Peyer's patch (tissue), 4 donors: ENCODE measurements at places on chromosomes 11 and 22.

DNA sequence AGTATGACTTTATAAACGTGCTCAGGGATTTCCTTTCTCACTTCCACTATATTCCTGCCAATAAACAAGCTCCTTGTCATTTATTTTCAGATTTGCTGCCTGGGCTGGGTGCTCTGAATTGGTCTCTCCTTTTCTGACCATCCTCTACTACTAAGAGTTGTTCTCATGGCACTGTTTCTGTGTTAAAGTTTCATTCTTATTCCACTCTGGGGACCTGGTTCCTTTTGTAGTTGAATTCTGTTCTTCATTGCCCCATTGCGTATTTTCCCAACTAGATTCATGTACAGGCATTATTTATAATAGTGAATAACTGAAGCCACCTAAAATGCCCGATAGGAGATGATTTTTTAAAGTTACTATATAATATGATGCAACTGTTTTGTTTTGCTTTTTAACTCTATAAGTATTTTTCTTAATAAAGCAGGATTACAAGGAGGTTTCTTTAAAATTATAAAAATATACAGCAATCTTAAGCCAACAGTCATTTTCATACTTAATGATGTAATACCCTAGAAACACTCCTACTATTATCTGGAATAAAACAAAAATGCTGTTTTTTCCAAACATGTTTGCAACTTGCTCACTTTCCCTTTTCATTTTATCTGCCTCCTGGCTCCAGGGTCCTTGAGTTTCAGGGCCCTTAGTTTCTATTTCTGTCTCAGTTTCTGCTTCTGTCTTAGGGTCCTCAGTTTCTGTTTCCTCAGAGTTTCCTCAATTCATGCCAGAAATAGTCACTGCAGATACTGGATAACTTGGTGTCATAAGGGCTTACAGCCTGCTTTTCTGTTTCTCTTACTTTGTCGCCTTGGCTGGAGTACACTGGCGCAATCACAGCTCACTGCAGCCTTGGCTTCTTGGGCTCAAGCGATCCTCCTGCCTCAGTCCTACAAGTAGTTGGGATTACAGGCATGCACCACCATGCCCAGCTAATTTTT, 9.8 kb upstream of the FUT4 start:
- DNase-seq: no peak

DNA sequence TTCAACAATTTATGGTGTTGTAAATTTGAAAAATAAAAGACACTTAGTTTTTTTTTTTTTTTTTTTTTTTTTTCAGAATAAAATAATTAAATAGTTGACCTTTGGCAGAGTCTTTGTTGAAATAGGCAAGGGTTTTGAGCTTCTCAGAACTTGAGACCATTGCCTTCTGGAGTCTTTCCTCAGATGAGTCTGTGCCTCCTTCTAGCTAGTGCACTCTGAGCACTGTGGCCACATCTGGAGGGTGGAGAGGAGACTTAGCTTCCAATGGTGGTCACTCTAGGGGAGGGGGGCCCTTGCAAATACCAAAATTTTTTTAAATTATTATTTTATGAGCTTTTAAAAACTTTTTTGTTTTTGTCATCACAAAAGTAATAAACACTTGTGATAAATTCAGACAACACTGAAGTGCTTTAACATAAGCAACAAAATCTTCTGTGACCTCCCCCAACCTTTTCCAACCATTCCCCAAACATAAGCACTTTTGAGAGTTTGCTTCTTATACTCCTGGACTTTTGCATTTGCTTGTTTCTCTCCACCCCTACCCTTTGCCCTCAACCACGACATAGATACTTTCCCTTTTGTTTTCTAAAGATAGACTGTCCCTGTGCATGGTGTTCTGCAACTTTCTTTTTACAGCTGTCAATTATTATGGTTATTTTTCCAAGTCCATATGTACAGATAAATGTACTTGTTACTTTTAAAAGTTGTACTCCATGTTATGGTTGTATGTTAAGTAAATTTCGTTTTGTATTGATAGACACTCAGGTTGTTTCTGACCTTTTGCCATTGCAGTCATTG, 41.1 kb downstream of the BMAL1 start:
- DNase-seq: peak; percentile 47

DNA sequence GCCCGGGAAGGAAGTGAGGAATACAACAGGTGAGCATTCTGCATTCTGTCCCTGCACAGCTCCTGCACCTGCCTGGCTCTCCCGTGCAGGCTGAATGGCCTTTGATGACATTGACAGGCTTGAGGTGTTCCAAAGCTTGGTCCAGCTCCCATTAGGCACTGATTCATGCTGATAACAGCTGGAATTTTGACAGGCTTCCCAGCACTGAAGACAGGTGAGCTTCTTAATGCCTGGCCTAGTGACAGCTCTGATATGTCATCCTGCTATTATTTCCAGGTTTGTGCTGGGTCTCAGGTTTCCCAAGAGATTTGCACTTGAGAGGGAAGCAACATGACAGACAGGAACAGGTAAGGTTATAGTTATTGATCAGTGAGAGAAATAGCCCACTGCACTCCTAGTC, 58.0 kb upstream of the MTNR1B start:
- DNase-seq: no peak

DNA sequence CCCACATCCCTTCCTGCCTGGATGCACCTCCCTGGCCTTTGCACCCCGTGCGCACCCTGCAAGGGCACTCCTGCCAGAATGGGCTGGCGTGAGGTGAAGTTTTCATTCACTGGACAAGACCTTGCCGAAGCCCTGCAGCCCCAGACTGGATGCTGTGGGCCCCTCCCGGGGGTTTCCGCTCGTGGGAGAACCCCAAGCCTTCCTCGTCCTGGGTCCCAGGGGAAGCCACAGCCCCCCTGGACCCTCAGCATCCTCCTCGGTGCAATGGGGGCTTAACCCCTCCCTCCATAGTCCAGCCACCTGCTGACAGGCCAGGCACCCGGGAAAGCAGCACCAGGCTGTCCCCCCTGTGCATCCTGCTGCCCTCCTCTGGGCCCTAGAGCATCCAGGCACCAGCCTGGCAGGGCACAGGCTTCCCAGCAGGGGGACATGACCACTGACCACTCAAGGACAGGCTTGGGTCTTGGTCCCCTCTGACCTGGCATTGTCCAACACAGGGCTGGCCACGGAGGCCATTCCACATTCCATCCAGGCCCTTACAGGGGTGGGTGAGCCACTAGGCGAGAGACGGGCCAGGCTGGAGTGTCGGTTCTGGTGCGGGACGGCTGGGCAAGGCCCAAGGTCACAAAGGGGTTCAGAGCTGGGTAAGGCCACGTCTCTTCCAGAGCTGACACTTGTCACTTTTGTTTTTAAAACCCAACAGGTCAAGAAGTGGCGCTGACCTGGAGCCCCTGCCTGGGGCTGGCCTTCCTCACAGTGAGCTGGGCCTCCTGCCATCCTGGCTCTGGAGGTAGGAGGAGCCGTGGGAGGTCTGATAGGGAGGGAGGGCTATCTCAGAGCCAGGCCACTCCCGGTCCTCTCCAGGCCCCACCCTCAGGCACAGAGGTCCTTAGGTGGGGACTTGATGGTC, 41.5 kb upstream of the PPARA start:
- DNase-seq: no peak

DNA sequence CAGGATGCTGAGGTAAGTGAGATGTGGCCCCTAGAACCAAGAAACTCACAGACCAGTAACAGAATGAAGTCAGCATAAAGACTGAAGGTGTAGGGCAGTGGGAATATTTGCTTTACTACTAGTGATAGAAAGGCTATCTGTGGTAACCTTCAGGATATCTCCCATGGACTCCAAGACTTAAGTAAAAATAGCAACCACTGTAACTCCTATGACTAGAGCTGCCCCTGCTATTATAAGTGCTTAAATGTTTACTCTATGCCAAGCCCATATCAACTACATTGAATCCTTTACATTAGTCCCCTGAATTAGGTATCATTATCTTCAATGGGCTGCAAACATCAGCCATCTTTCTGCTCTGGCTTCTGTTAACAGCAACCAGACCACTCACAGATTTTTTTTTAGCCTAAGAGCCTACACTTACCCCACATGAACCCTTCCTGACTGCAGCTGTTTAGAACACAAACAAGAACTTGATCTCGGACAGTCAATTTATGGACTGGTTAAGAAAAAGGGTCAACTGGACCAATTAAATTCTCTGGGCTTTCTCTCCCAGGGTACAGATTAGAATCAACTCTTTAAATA, 335.1 kb upstream of the API5 start:
- DNase-seq: no peak

DNA sequence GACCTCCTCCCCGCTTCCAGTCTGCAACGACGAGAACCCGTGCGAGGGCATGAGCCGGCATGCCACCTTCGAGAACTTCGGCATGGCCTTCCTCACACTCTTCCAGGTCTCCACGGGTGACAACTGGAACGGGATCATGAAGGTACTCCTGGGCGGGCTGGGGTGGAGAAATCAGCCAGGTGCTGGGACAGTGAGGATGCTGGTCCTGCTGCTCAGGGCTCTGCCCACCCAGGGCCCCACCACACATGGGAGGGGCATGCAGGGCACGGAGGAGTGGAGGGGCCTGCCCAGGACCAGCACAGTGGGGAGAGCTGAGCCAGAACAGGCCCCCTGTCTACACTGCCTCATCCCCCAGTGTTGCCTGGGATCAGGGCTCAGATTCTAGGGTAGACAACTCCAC, 107.4 kb downstream of the CACNA1I start:
- no peak for DNase-seq

DNA sequence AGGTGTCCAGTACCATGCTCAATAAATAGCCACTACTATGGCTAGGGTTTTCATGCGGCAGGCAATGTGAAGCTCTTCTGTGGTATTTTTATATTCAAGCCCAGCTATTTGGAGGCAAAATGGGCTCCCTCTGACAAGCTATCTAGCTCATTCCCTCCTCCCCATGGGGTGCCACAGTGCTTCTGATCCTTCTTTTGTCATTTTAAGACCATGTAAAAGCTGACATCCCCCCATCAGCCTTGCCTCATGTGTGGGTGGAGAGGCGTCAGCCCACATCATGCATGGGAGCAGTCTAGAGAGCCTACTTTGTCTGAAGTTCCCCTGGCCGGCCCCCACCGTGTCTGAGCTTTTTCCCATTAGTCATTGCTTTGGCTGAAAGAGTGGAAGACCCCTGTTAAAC, 59.8 kb downstream of the NAV2 start:
- no peak for DNase-seq

DNA sequence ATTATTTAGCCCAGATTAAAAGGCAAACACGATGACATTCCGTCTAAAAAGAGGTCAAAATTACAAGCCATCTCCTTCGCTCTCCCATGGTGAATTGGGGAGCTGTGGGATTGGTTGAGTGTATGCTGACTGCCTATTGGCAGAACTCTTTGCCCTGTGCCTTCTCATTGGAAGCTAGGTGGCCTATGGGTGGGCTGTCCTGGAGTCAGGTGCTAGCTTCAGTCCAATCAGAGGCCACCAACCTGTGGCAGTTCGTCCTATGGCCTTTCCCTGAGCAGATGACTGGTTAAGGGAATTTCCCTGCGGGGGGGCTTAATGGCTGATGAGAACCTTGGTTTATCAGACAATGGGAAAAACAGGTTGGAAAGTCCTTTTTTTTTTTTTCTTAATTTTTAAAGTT, 3.2 kb upstream of the MTMR3 start:
- no peak for DNase-seq

DNA sequence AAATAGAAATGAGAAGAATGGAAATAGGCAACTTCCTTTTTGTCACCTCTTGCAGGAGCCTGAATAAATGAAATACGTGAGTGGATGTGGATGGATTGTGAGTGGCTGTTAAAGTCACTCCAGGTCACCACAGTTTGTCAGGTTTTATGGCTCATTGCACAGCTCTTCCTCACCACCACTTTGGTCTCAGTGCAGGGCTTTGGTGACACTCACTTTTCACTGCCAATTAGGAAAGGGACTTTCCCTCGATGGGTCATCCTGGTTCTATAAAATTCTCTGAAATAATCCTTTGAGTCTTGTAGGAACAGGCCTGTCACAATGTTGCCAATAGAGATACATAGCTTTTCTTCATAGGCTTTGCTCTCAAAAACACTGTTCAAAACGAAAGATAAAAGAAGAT, 172.4 kb upstream of the C11orf87 start:
- DNase-seq: no peak

DNA sequence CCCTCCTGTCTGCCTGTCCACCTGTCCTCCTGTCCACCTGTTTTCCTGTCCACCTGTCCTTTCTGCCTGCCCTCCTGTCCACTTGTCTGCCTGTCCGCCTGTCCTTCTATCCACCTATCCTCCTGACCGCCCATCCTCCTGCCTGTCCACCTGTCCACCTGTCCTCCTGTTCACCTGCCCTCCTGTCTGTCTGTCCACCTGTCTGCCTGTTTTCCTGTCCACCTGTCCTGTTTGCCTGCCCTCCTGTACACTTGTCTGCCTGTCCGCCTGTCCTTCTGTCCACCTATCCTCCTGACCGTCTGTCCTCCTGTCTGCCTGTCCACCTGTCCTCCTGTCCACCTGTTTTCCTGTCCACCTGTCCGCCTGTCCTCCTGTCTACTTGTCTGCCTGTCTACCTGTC, 682.8 kb downstream of the TBC1D22A start:
- DNase-seq: no peak

DNA sequence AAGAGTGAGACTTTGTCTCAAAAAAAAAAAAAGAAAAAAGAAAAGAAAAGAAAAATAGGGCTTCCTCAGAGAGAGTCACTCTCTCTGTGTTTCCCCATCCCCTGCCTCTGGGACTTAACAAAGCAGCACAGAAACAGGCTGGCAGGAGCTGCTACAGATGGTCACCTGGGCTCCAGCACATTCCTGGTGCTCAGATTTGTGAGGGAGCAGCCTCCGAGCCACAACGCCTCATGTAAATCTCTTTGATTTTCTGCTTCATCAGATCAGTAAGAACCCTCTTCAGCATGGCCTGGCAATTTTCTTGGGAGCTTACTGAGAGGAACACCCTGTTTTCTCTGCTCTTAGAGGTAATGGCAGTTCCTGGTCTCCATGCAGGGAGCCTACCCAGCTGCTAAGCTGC, 15.2 kb upstream of the LDHA start:
- DNase-seq: no peak

DNA sequence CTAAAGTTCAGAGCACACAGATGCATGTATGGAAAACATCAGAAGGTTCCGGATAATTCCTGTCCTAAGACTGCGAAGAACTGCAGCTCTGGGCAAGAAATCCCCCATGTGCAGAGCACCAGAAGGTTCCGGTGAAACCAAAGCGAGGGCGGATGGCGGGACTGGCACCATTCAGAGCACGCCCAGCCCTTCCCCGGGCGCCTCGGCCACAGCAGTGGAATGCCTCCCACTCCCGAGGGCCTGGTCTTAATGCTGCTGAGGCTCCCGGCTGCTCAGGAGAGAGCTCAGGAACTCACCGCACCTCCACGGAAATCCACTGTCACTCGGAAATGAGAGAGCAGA, 43.1 kb downstream of the BRD1 start:
- no peak for DNase-seq
